Esophagus squamous epithelium (tissue), 5 donors: ENCODE measurements at places on chromosomes 11 and 22.

DNA sequence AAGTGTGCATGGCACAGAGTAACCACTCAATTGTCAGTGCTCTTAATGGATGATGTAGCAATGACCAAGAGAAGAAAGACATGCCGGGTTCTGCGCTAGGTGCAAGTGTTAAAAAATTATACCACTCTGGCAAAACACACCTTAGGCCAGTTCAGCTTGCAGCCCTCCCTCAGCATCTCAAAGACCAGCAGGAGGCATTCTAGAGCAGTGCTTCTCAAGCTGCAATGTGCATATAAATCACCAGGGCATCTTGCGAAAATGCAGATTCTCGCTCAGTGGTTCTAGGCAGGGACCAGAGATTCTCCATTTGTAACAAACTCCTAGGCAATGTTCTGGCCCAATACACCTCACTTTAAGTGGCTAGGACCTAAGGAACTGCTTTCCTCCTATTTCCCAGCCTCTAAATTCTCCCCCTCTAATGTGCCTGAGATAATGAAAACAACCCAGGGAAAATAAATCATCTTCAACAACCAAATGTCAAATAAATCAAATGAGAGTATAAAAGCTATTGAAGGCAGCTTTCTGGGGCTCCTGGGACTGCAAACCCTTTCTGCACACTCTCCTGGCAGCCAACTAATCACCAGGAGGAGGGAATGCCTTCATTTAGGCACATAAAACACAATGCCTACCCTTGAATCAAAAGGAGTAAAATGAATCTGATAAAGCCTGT is 337.2 kb upstream of the API5 start:
- H3K4me1 ChIP-seq: no peaks in the 10 kb centered on the region
- H3K36me3 ChIP-seq: no peaks in the 10 kb centered on the region
- no peak overlapping the region for H3K27ac ChIP-seq
- no peak for DNase-seq
- no peaks in the 10 kb centered on the region for H3K27me3 ChIP-seq
- no peak overlapping the region for H3K4me3 ChIP-seq

- no peak overlapping the region for H3K4me3 ChIP-seq
- no peaks in the 10 kb centered on the region for H3K36me3 ChIP-seq
- no peaks in the 10 kb centered on the region for H3K27me3 ChIP-seq
- no peak overlapping the region for H3K27ac ChIP-seq
- DNase-seq: no peak
- no peaks in the 10 kb centered on the region for H3K4me1 ChIP-seq
Observed at GRCh38 chr11:132674151-132674550, 858.1 kb downstream of the OPCML start.

- H3K27me3 ChIP-seq: no peaks in the 10 kb centered on the region
- H3K4me3 ChIP-seq: no peak overlapping the region
- DNase-seq: no peak
- peak overlapping the region; percentile 72 for H3K27ac ChIP-seq
- H3K36me3 ChIP-seq: no peaks in the 10 kb centered on the region
Observed at GRCh38 chr11:85947431-85948272, 92.5 kb downstream of the CCDC83 start.

DNA sequence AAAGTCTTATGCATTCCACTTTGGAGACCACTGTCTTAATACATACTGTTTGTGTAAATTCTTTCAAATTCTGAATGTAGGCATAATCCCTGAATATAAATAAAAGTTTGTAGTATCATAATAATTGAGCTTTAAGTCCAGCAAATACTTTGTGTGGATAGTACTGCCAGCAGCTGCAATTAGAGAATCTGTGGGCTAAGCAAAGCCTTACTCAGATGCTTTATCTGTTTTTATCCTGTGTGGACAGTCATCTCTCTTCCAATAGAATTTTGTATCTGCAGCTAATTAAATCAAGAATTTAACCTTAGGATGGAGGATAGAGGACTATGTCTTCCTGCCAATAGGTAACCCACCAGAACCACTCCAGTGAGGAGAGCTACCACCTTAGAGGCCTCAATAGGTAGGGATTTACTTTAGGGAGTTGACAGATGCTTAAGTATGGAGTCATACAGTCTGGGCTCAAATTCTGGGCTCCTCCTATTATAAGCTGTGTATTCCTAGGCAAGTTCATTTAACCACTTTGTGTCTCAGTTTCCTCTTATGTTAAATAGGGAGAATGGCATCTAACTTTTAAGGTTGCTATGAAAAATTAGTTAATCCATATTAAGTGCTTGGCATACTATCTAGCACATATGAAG is 71.1 kb downstream of the STIM1 start:
- H3K27ac ChIP-seq: peak overlapping the region; percentile 54
- H3K4me3 ChIP-seq: no peak overlapping the region
- H3K4me1 ChIP-seq: peaks cover 31% of the 10 kb centered on the region

DNA sequence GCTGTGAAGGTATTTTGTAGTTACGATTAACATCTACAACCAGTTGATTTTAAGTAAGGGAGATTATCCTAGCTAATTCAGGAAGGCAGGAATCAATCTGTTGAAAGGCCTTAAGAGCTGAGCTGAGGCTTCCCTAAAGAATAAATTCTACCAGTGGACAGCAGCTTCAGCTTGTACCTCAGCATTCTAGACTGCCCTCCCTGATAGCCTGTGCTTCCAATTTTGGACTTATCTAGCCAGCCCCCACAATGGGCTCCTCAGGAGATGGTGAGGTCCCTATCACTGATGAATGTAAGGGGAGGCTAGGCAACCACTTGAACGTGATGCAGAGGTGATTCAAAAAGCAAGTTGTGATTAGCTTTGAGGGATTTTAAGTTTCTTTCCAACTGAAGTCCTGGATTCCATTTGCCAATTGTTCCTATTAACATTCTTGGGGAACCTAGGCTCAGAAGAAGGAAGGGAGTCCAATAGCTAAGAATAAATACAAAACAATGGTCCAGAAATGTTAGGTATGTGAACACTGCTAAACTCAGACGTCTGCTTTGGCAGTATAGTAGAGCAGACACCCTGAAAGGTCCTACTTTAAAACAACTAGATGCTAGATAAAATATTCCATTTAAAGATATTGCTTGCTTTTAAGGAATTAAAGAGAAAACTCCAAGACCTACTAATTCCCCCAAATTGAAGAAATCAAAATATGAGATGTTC is 404.3 kb upstream of the TENM4 start:
- H3K4me1 ChIP-seq: no peaks in the 10 kb centered on the region
- no peak for DNase-seq
- H3K4me3 ChIP-seq: no peak overlapping the region
- no peaks in the 10 kb centered on the region for H3K27me3 ChIP-seq
